ENCODE measurements at places on chromosomes 2 and 18. TPM values are rescaled to one million over a fixed set of nuclear protein-coding genes. Genes with fewer than 3 reads are reported as not detected.

DNA sequence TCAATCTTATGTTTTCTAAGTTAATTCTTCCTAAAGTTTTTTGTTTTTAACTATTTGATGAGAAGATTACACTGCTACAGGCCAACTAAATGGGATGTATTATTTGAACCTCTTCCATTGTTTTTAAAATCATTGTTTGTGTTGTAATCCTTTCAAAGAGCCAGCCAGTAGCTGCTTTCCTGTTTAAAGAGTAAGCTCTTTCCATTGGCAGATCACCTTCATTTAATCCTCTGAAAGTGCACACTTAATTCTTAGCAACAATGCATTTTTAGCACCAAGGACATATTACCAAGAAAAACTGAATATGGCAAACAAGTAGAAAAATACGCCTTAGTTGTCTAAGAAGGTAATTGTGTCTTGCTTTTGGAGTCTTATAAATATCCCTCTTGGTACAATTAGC lies 54.0 kb downstream of the MEIS1 start:
- H3K27me3 ChIP-seq = no peaks in the 10 kb centered on the region
- no peaks in the 10 kb centered on the region for H3K36me3 ChIP-seq
- no peak for DNase-seq
- H3K4me3 ChIP-seq = no peak overlapping the region

The TMSB10 gene
- 1,502 TPM for total RNA-seq

- no peak overlapping the region for H3K4me3 ChIP-seq
These were observed 69.7 kb downstream of the UGGT1 start for GRCh38 chr2:128160616-128161275.

The RNPEPL1 gene
- total RNA-seq = 60.9 TPM

DNA sequence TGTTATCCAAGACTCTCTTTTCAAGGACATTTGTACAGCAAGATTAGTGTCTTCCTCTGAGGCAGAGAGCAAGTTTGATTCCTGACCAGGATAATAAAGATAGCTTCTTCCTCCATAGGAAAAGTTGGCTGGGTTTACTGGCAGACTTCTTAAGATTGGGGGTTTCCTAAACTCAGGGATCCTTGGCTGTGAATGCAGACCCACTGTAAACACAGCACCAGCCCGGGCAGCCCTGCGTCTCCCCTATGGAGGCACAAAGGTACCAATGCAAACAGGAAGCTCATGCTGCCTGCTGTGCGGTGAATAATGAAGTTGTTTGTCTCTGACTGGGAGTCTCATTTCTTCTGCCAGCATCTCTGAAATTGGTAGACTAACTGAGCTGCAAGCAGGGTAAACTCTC lies 96.2 kb upstream of the ARHGAP28 start:
- H3K27ac ChIP-seq = no peak overlapping the region
- no peaks in the 10 kb centered on the region for H3K27me3 ChIP-seq
- H3K36me3 ChIP-seq = no peaks in the 10 kb centered on the region
- H3K4me1 ChIP-seq = no peaks in the 10 kb centered on the region

The YES1 gene
- 30.8 TPM for total RNA-seq

DNA sequence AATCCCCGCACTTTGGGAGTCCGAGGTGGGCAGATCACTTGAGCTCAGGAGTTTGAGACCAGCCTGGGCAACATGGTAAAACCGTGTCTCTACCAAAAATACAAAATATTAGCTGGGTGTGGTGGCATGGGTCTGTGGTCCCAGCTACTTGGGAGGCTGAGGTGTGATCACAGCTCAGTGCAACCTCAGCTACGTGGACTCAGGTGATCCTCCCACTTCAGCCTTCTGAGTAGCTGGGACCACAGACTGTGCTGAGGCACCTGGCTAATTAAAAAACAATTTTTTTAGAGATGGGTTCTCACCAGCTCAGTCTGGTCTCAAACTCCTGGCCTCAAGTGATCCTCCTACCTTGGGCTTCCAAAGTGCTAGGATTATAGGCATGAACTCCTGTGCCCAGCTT lies 23.4 kb downstream of the ANKRD12 start:
- H3K36me3 ChIP-seq = peaks cover 43% of the 10 kb centered on the region
- H3K27me3 ChIP-seq = no peaks in the 10 kb centered on the region
- no peak overlapping the region for H3K27ac ChIP-seq
- no peak for DNase-seq

The MOCOS gene
- 0.24 TPM for total RNA-seq

The RGPD3 gene
- total RNA-seq = not detected

- H3K27me3 ChIP-seq = no peaks in the 10 kb centered on the region
- peak overlapping the region; percentile 24 for H3K4me3 ChIP-seq
- peaks cover 52% of the 10 kb centered on the region for H3K4me1 ChIP-seq
- no peak overlapping the region for H3K27ac ChIP-seq
These were observed 54.7 kb downstream of the INO80D start for GRCh38 chr2:206031162-206031784.

- H3K4me3 ChIP-seq = no peak overlapping the region
- H3K4me1 ChIP-seq = no peaks in the 10 kb centered on the region
- DNase-seq = no peak
- no peaks in the 10 kb centered on the region for H3K36me3 ChIP-seq
- H3K27me3 ChIP-seq = no peaks in the 10 kb centered on the region
These were observed 224.1 kb downstream of the PHLPP1 start for GRCh38 chr18:62939433-62939832.

The FBXO15 gene
- not detected for total RNA-seq

The LRRTM4 gene
- not detected for total RNA-seq

DNA sequence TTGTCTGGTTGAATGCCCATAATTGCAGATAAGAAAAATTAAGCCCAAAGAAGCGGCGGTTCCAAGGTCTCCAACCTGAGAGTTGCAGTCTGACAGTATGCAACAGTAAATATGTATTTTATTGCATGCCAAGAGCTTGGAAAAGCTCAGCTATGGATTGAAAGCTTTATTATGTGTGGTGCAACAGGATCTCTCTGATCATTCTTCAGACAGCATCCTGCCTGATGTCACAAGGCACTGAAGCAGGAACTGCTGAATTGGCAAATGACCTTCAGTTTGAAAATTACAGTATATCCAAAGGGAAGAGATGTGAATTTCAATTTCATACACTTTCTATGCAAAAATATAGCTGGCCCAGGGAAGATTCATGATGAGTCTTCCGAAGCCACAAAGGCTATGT lies 42.5 kb downstream of the DOCK10 start:
- peaks cover 81% of the 10 kb centered on the region for H3K4me1 ChIP-seq
- H3K4me3 ChIP-seq = peak overlapping the region; percentile 23
- H3K27ac ChIP-seq = peak overlapping the region; percentile 52
- no peaks in the 10 kb centered on the region for H3K27me3 ChIP-seq
- H3K36me3 ChIP-seq = peaks cover 6% of the 10 kb centered on the region

GRCh38 chr2:189799531-189799930 lies 15.3 kb downstream of the PMS1 start:
- no peaks in the 10 kb centered on the region for H3K27me3 ChIP-seq
- H3K4me1 ChIP-seq = peaks cover 9% of the 10 kb centered on the region
- H3K36me3 ChIP-seq = peaks cover 16% of the 10 kb centered on the region
- no peak overlapping the region for H3K27ac ChIP-seq
- DNase-seq = no peak

DNA sequence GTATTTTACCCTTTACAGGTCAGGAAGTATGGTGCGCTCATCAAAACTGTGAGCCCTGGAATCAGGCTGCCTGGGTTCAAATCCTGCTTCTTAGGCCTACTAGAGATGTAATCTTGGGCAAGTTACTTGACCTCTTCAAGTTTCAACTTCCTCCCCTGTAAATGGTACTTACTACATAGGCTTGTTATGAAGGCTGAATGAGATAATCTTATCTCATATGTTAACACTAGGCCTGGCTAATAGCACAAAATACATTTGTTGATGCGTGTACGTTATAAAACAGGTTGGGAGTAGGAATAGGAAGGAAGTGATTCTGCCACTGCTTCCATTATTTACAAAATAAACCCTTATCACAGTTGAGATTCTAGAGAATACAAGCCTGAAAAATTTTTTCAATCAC lies 1.7 kb upstream of the RFTN2 start:
- no peak overlapping the region for H3K27ac ChIP-seq
- no peaks in the 10 kb centered on the region for H3K4me1 ChIP-seq
- H3K27me3 ChIP-seq = peaks cover 26% of the 10 kb centered on the region
- H3K4me3 ChIP-seq = no peak overlapping the region
- no peak for DNase-seq

DNA sequence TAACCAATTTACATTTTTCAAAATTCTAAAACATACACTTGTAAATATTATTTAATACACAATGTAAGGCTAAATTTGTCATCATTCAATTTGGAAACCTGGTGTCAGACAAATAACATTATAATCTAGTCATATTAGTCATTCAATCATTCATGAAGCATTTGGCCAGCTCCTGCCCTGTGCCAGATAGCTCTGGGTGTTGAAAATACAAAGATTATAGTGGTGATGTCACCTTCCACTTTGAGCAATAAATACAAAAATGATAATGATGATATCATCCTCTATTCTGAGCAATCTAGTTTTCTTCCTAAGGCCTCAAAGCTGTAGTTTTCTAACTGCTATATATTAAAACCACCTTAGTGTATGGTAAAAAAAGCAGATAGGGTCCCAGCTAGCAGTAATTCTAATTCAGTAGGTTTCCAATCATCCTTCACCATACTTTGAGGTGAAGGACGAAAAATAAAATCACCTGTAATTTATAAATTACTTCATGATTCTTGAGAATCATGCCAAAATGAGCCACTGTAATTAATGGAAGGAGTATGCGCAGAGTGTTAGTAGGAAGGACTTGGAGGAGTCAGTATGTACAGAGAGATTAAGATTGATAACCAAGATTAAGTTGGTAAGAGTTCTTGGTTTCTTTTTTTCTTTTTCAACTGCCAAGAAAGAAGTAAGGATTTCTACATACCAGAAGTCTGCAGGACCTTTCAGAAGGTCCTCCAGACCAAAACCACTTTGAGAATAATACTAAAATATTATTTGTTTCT lies 23.2 kb downstream of the MEMO1 start:
- H3K36me3 ChIP-seq = no peaks in the 10 kb centered on the region
- no peak overlapping the region for H3K27ac ChIP-seq
- H3K4me3 ChIP-seq = no peak overlapping the region
- no peak for DNase-seq

The CD226 gene
- 153 TPM for total RNA-seq

GRCh38 chr2:173880561-173880960 lies 84.6 kb downstream of the SP3 start:
- H3K4me1 ChIP-seq = peaks cover 8% of the 10 kb centered on the region
- no peak for DNase-seq
- no peak overlapping the region for H3K27ac ChIP-seq
- no peak overlapping the region for H3K4me3 ChIP-seq
- H3K36me3 ChIP-seq = no peaks in the 10 kb centered on the region

DNA sequence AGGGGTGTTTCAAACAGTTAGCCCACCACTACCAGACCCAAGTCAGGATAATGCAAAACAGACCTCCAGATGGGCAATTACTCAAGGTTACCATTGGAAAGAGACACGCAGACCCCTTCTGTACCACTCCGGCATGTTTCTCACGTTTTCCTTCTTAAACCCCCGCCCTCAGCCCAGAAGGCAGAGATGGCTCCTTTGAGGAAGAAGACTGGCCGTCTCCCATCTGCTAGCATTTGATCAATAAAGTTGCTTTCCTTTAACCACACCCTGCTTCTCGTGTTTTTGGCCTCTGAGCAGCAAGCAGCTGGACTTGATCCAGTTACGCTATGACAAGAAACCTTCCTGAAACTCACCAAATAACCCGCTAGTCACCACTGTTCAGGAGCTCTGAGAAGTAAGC lies 1012.4 kb upstream of the GYPC start:
- H3K4me1 ChIP-seq = no peaks in the 10 kb centered on the region
- no peak overlapping the region for H3K27ac ChIP-seq
- no peaks in the 10 kb centered on the region for H3K36me3 ChIP-seq
- DNase-seq = no peak
- H3K4me3 ChIP-seq = no peak overlapping the region

DNA sequence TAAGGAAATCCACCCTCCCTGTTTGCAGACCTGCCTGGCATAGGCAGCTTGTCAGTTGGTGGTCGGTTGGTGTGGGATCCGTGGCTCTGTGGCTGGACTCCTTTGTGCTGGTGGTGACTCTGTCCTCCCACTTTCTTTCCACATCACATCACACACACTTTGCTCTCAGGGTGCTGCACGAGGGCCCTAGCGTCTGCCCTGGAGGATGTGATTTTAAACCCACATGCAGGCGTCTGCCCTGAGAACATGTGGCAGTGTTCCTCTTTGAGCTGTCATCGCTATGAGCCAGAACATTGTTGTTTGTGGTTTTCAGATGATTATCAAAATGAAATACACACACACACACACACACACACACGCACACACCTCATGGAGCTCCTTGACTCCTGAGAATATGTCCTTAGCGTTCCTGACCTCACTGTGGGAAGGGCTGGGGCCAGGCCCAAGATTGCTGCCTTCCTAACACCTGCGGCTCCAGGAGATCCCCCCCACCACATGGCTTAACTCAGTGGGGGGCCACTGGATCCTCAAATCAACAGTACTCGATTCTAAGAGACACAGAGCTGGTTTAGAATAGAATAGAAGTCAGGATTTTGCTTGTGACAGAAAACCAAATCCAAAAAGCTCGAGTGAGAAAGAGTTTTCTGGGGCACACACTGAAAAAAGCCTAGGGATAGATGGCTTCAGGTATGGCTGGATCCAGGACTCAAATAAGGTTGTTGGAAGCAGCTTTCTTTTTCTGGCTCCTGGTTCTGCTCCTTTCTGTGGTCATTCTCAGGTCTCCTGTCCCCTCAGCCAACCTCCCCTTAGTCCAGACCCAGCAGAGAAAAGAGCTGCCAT lies 54.8 kb downstream of the RTP5 start:
- DNase-seq = no peak
- no peak overlapping the region for H3K4me3 ChIP-seq
- peaks cover 11% of the 10 kb centered on the region for H3K4me1 ChIP-seq
- H3K27me3 ChIP-seq = no peaks in the 10 kb centered on the region
- H3K36me3 ChIP-seq = no peaks in the 10 kb centered on the region

DNA sequence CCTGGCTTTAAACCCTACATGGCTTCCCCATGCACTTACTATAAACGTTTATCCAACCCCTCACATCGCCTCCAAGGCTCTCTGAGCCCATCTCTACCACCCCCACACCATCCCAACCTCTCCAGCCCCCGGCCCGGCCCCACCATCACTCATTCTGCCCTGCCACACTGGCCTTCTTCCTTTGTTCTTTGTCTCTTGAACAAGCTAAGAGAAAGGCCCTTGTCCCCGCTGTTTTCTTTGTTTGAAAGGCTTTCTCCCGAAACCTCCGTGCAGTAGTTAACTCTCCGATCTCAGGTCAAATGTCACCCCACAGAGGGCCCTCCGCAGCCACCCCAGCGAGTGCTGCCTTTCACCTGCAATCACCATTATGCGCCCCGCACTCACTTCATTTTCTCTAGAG lies 100.4 kb downstream of the AFF3 start:
- H3K27me3 ChIP-seq = no peaks in the 10 kb centered on the region
- H3K36me3 ChIP-seq = no peaks in the 10 kb centered on the region
- H3K27ac ChIP-seq = no peak overlapping the region

DNA sequence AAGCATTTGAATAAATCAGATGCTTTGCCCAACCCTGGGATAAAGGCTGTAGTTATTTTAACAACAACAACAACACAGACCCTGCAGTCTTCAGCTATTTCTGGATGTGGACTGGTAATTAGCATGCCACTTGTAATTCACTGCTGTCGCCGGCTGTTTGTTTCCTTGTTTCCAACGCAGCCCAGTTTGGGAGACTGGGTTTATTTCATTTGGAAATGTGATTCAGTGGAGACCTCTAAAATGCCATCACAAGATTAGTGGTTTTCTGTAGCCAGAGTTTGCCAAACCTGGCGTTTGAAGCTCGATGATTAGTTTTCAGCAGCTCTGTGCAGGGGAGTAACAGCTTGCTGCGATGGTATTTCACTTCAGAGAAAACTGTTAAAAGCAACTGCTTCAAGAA lies 83.5 kb downstream of the LDLRAD4 start:
- no peak overlapping the region for H3K27ac ChIP-seq
- DNase-seq = no peak
- no peak overlapping the region for H3K4me3 ChIP-seq

GRCh38 chr18:55096263-55096951 lies 137.1 kb upstream of the CCDC68 start:
- DNase-seq = no peak
- no peaks in the 10 kb centered on the region for H3K4me1 ChIP-seq
- H3K4me3 ChIP-seq = no peak overlapping the region
- no peak overlapping the region for H3K27ac ChIP-seq
